ENCODE measurements at places on chromosomes 5 and 9.

- DNase-seq = no peak
These were observed 831 bp downstream of the RMRP start for GRCh38 chr9:35656831-35657545.

GRCh38 chr9:93111001-93111370, 15.0 kb downstream of the CARD19 start:
- DNase-seq = no peak

DNA sequence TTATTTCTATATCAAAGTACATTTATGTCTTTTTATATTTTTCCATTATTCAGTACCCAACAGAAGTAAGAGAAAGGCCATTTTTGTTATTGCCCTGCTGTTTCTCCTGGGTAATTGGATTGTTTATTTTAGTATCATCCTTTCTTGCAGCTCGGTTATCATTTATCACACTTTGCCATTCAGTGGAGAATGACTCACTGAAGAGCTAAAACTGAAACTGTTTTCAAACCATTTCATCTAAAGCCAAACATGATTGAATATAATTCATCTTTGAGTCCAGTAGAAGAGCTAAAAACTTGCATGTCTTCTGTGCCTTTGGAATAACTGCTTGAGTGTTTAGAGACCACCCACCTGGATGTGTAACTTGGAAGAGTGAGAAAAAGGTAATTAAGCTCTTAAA, 139.5 kb upstream of the PRDM9 start:
- DNase-seq = no peak

- DNase-seq = no peak
These were observed 3.0 kb downstream of the HARS2 start for GRCh38 chr5:140694276-140694675.

DNA sequence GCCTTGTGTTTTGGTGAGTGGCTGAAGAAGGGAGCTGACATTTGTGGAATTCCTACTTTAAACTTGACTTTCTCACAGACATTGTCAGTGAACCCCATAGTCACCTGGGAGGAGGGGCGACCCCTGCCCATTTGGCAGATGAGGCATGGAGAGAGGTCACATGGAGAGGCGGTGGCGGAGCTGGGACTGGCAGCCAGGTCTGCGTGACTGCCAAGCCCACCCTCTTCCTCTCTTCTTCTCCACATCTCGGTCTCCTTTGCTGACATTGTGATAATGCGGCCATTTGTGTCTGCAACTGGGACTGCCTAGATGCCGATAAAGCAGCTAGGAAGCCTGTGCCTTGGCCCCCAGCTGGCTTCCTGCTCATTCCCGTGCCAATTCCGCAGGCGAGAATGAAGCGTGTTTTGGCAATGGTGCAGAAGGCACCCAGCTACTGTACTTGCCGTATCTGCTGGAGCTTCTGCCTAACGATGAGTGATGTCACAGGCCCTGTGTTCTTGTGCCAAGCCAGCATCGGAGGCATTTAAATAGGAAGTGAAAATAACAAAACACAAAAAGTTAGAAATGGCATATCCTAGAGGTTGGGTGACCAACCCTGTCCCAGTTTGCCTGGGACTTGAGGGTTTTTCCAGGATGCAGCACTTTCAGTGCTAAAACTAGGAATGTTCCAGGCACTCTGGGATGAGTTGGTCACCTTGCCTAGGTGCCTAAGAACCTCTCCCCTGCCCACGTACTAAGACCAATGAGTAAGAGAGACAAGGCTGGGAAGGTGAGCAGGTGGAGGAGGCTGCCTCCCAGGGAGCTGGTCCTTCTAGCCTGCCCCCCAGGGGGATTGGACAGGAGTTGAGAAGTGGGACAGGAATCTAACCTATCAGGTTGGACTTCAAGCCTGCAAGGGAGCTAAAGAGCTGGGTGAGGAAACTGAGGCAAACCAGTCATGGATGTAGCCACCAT, 23.6 kb downstream of the OLFML2A start:
- DNase-seq = no peak

GRCh38 chr9:106860721-106861639, 2.0 kb upstream of the ZNF462 start:
- DNase-seq = no peak

DNA sequence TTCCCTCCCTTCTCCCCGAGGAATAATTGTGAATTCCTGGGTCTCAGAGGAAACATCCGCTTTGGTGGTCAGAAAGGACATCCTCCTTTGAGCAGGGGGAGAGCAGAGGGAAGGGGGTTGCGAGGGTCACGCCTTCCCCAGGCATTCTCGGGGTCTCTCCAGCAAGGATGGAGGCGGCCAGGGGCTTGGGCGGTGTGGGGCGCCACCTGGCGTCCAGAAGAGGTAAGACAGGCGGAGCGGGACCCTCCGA, 129.1 kb downstream of the KCNIP1 start:
- no peak for DNase-seq

DNA sequence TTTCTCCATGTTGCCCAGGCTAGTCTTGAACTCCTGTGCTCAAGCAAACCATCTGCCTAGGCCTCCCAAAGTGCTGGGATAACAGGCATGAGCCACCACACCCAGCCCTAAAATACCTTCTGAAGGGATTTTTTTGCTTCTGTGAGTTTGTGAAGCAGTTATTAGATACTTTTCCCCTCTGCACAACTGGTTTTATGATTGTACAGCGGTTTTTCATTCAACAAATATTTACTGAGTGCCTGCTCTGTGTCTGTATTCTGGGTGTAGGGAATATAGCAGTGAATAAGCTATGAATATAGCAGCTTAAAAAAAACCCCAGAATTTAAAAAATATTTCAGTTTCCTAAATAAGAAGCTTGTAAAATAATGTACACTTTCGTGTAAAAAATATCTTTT, 2.3 kb downstream of the SNX24 start:
- DNase-seq = no peak

DNA sequence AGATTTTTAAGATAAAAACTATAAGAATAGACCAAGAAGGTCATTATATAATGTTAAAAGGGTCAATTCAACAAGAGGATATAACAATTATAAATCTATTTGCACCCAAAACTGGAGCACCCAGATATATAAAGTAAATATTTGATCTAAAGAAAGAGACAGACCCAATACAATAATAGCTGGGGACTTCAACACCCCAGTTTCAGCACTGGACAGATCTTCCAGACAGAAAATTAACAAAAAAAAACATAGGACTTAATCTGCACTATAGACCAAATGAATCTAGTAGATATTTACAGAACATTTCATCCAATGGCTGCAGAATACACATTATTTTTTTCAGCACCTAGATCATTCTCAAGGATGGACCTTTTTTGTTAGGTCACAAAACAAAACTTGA, 331.9 kb downstream of the SPOCK1 start:
- no peak for DNase-seq

Data from esophagus squamous epithelium (tissue), 5 donors.